B cell (primary cell): ENCODE measurements at places on chromosomes 7 and 10. TPM values are rescaled to one million over a fixed set of nuclear protein-coding genes. Genes with fewer than 3 reads are reported as not detected.

- peak; percentile 62 for DNase-seq
Observed at GRCh38 chr7:148264933-148265557, 325.5 kb upstream of the C7orf33 start.

DNA sequence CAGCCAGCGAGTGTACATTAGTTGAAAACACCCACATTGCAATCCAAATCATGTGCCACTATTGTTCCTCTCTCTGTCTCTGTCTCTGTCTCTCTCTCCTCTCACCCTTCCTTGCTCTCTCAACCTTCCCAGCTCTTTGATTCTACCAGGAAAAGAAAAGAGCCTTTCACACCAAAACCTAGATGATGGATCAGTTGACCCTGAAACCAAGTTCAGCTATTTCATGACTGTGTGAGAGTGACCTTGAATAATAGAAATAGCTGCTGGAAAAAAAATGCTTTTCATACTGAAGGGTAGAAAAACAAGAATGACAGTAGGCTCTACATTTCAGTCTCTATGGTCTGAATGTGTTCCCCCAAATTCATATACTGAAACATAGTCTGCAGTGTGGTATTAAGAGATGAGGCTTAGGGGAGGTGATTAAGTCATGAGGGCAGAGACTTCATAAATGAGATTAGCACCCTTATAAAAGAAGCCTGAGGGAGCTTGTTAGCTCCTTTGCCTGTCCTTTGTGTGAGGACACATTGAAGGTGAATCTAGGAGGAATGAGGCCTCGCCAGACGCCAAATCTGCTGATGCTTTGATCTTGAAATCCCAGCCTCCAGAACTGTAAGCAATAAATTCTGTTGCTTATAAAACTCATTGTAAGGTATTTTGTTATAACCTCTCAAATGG is 65.2 kb downstream of the LYZL1 start:
- DNase-seq = no peak

- no peak for DNase-seq
Observed at GRCh38 chr10:35392482-35393228, 56.3 kb downstream of the CCNY start.

DNA sequence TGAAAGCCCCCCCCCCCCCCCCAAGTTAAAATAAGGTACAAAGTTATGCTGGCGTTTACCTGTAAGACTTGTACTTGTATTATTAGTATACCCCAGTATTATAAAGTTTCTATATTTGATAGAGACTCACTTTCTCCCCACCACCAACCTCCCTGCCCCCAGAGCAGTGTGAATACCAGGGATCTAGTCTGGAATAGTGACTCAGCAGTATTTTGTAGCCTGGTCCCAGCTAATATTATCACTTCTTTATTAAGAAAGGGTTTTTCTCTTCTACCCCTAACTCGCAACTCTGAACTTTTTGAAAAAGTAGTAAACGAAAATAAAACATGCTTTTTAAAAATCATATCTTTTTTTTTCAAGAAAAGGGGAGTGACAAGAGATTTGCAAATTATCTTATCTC is 26.7 kb downstream of the GLI3 start:
- DNase-seq = no peak

GRCh38 chr10:51389415-51390321 is 309.7 kb downstream of the CSTF2T start:
- DNase-seq = peak; percentile 21

GRCh38 chr10:74118804-74119203 is 31.8 kb downstream of the AP3M1 start:
- DNase-seq = no peak

- DNase-seq = no peak
Observed at GRCh38 chr10:77038407-77038806, 599.2 kb downstream of the KCNMA1 start.

GRCh38 chr10:73553761-73554160 is 37.4 kb downstream of the USP54 start:
- no peak for DNase-seq

DNA sequence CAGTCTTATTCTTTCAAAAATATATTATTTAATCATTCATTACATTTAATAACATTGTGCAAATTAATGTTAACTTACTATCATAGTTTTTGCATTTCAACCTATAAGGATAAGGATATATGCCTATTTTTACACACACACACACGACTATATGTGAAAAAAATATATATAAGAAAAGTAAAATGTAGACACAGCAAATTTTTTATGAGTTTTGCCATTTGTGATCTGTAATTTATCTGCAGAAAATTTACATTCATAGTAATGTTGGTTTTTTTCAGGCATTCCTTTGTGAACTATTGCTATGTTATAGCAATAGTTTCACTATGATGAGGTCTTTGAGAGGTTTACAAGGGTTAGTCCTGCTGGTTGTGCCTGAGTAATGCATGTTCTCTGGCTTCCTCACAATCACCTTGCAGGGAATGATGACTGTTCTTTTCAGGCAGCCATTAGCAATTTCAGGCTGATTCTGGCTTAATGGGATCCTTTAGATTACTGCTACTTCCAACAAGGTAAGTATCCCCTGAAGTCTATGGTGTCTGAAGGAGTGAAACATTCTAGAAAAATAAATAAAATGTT is 183.7 kb upstream of the CDK1 start:
- no peak for DNase-seq

GRCh38 chr7:71982851-71983250 is 429.3 kb downstream of the CALN1 start:
- no peak for DNase-seq

GRCh38 chr10:72851509-72851908 is 42.0 kb upstream of the OIT3 start:
- no peak for DNase-seq

GRCh38 chr10:128078136-128078969 is 47.9 kb downstream of the MKI67 start:
- DNase-seq = peak; percentile 50

DNA sequence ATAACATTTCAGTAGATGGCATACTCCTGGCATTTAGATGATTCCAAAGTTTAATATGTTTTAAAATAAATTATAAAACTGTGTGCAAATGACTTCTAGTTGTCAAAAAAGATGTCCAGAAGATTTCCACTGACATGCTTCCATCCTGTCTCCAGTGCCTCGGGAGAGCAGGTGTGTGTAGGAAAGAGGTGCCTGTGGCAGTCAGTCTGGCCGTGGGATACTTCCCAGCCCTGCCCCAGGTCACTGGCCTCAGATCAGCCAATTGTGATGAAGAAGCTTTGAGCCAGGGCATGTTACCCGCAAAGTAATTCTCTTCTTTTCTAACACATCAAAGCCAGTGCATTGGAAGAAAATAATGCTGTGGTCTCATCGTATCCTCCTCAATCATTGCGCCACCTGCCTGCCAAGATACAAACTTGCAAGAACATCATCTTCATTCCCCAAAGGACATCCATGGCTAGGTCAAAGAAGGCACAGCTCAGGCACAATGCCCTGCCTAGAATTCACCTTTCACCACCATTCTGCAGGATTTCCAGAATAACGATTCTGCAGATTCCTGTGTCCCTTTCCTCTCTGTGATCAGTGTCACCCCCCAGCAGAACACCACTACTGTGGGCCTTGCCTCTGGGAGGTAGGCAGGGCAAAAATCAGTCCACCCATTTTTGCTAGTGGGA is 6.3 kb upstream of the KCNMA1 start:
- DNase-seq = peak; percentile 67

- DNase-seq = no peak
Observed at GRCh38 chr7:15594461-15594860, 32.6 kb upstream of the AGMO start.

DNA sequence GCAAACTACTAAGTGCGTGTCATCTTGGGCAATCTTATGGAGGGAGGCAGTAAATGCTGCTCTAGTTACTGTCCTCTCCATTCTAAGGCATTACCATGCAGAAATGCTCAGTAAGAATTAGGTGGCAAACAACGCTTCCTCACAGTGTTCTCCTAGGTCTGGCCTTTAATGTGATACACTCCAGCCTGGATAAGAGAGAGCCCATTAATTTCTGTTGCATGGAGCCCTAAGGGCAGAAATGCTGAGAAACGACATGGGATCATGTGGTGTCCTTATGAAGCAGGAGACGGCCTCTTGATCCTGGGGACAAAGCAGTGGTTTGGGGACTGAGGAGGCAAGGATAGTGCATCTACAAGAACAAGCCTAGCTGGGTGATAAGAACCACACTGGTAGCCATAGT is 44.0 kb downstream of the SLC25A13 start:
- no peak for DNase-seq

DNA sequence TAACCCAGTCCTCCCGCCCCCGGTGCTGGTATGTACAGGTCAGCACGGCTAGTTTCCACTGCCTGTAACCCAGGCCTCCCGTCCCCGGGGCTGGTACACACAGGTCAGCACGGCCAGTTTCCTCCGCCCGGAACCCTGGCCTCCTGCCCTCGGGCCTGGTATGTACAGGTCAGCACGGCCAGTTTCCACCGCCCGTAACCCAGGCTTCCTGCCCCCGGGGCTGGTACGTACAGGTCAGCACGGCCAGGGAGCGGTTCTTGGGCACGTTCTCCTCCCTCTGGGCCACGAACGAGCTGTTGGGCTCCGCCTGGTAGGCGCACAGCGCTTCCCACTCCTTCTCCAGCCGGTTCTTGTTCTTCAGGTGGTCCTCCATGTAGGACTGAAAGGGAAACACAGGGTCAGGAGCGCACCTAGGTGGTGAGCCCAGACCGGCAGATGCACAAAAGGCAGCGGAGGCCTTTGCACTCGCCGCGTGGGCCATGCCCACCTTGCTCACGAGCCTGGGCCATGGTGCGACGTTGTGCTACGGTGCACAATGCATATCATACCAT is 284.4 kb downstream of the DNAJB6 start:
- DNase-seq = no peak

- DNase-seq = no peak
Observed at GRCh38 chr10:52318822-52319464, 4.9 kb downstream of the DKK1 start.

Gene BRI3
- 78.8 and 86.7 TPM in 2 replicates for total RNA-seq

Gene MICALL2
- total RNA-seq = 0.94 and 0.97 TPM in 2 replicates

Gene CAMK1D
- total RNA-seq = 69.7 and 77.3 TPM in 2 replicates

Gene TNS3
- 70.1 and 77.5 TPM in 2 replicates for total RNA-seq

Gene ARL3
- total RNA-seq = 5.5 and 6.3 TPM in 2 replicates
